ENCODE measurements at places on chromosomes 13 and 19.

DNA sequence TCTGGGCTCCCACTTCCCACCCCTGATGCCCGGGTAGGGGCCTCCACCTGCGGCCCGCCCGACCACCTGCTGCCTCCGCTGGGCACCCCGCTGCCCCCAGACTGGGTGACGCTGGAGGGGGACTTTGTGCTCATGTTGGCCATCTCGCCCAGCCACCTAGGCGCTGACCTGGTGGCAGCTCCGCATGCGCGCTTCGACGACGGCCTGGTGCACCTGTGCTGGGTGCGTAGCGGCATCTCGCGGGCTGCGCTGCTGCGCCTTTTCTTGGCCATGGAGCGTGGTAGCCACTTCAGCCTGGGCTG lies 7.9 kb downstream of the DBP start:
- no peak for DNase-seq

- DNase-seq, result no peak
Observed at GRCh38 chr19:19580418-19580817, 38.1 kb downstream of the PBX4 start.

DNA sequence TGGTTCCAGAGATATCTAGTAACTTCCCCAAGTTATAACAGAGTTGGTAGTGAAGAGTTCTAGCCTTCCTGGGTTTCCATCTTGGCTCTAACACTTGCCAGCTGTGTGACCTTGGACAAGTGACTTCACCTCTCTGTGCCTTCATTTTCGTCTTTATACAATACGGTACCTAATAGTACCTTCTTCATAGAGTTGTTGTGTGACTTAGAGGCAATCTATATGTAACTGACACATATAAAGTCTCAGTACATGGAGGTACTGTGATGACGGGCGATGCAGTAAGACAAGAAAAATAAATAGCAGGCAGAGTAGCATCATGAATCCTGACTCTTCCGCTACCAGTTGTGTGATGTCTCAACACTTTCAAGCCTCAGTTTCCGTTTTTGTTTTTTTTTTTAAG lies 8.0 kb upstream of the CLASRP start:
- DNase-seq, result no peak

DNA sequence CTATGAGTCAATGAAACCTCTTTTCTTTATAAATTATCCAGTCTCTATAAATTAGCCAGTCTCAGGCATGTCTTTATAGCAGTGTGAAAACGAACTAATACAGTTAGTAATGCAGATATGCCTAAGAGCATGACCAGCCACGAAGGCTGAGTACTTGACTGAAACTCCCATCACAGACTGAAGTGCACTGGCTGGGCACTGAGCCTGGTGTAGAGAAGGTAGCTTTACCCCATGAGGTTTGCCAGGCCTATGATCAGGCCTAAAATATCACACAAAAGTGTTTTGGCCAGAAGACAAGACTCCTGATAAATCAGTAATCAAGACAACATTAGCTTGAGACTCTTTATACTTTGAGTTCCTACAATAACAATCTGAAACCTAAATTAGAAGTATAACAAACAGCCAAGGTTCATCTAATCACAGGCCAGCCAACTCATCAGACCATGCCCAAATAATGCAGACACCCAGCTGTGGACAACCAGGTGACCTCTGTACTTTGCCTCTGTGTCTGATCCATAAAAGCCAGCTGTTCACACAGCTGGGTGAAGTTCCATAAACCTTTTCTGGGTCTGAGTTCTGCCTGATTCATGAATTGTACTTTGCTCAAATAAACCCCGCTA lies 771.8 kb upstream of the SLITRK1 start:
- DNase-seq, result no peak

DNA sequence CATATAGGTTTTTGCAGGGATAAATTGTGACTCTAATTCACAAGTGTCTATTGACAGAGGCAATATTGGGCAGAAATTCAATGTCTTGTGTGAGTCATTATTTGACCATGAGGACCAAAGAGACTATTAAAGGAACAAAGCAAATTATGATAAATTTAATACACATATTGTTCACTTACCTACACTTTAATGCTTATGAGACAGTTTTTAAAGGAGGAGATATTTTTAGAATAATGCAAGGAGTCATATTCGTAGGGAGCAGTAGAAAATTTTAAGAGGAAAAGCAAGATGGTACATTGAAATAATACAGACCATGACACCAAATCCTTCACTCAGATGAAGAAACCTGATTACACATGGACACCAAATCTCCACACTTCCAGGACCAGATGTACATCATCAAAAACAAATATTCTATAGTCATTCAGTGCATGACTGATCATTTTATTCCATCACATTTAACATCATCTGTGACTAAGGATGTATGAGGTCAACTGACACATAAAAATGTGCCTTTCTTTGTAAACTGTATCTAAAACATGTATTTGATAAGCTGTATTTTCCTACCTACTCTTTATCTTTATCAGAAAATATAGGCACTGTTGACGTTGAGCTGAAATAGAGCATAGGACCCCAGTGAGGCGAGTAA lies 4.2 kb upstream of the OR7A17 start:
- no peak for DNase-seq

DNA sequence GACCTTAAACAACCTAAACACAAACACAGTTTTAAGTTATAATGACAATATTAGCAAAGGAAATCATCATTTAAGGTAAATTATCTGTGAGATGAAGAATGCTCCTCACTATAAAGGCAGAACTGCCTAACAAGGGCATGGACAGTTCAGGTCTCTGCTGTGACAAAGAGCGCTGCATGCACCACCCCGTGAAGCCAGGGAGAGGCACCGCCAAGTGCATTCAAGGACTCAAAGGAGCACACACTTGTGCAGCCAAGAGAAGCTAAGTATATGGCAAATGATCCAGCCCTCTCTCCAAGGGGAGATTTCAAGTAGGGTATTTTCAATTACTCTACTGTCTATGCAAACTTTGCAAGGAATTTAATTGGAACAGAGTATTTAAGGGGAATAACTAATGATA lies 126.0 kb downstream of the RAP2A start:
- DNase-seq, result no peak

GRCh38 chr19:47274891-47275761 lies 441 bp downstream of the INAFM1 start:
- DNase-seq, result peak; percentile 72

GRCh38 chr19:17886515-17886914 lies 14.8 kb downstream of the SLC5A5 start:
- no peak for DNase-seq

DNA sequence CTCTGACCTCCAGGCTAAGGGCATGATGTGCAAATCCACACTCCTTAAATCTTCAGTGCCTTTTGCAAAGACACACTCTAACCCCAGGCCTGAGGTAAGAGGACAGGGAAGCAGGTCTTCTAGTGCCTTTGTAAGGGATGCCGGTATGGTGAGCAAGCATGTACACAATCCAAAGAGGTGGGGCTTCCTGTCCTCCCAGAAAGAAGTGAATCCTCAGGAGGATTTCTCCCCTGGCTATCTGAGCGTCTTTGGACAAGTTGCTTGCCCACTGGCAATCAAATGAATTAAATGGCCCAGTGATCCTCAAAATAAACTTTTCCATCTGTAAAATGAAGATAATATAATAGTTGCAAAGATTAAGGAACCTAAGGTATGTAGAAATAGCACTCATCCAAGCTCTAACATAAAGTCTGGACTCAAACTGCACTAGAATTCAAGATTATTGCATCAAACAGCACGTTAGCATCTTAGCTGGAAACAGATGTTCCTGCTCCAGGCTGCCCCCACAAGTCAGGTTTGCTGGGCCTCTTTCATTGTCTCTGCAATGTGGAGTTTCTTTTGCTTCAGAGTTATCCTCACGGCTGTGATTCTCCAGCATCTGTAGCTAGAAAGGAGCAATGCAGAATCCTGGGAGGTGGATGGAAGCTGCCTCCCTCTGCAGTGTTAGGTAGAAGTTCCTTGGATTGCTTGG lies 249.6 kb downstream of the TSHZ3 start:
- peak; percentile 31 for DNase-seq

DNA sequence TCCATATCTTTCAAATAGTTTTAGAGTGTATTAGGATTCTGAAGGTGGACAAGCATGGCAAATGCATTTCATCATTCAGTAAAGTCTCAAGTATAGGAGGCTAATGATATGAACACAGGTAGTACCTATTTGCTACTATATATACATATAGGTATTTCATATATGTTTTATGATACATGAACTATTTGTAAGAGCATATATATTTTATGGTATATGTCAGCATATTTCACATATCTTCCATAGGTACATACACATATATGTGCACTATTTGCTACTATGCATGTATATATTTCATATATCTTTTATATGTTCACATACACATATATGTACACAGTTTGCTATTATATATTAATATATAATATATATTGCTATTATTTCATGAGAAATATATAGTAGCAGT lies 1291.7 kb upstream of the MIR17HG start:
- DNase-seq, result no peak

- DNase-seq, result no peak
Observed at GRCh38 chr19:13027557-13027956, 32.3 kb downstream of the NFIX start.

DNA sequence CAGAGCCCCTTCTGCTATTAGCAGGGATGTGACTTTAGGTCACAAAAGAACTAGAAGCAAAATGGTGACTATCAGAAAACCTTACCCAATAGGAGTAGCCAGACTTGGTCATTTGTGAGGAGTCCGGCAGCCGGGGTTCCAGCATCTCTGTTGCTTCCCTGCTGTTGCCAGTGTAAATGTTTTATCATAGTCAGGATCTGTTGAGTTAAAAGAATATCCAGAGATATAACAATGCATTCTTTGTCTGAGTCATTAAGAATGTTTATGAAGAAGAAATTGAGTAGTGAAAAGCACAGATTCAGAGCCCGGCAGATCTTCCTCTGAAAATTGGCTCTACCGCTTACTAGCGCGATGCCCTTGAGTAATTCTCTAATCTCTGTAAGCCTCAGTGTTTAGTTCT lies 84.2 kb downstream of the COL4A2 start:
- DNase-seq, result no peak

- DNase-seq, result peak; percentile 87
Observed at GRCh38 chr19:4267101-4267900, 11.8 kb upstream of the SHD start.

DNA sequence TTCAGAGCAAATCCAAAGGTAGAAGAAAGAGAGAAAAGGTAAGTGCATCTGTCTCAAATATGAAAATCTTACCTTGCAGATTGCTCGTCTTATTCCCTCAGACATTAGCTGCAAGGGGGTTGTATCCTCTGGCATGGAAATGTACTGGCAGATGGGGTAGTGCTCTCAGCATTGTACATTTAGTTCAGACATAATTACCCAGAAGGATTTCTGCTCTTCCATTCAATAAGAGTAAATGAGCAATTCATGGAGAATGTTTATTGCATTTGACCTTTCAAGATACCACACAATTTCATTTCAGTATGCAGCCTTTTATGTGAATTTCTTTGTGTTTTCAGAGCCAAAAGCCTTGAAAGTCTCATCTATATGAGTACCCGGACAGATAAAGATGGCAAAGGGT lies 63.8 kb downstream of the SCEL start:
- DNase-seq, result no peak

DNA sequence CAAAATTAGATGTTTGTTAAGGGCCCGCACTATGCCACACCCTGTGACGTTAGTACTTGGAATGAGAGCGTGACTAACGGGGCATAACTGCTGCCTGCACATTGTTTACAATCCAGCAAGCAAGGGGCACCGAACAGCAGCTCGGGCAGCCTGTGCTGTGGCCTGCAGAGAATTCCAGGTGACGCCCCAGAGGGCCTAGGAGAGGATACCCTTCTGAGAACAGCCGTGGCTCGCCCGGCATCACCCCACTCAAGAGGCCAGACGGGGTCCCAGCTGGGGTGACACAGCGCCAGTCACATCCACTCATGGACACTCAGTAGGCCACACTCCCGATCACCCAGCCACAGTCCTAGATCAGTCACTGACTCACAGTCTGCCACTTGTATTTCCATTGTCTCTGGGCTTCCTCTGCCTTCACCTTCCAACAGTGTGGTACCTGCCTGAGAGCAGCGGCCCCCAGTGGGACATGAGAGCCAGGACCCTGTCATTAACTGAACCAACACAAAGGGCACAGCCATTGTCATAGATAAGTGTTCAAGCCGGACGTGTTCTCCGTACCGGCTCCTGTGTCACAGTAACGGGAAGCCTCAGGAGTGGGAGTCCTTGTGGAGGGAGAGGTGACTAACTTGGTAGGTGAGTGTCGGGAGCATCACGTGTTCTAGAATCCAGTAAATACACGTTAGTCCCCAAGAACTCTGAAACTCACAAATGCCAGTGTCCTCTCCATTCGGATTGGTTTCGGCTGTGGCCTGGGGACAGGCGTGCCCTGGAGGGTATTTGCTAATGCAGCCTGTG lies 7.5 kb downstream of the ZNF331 start:
- DNase-seq, result no peak

DNA sequence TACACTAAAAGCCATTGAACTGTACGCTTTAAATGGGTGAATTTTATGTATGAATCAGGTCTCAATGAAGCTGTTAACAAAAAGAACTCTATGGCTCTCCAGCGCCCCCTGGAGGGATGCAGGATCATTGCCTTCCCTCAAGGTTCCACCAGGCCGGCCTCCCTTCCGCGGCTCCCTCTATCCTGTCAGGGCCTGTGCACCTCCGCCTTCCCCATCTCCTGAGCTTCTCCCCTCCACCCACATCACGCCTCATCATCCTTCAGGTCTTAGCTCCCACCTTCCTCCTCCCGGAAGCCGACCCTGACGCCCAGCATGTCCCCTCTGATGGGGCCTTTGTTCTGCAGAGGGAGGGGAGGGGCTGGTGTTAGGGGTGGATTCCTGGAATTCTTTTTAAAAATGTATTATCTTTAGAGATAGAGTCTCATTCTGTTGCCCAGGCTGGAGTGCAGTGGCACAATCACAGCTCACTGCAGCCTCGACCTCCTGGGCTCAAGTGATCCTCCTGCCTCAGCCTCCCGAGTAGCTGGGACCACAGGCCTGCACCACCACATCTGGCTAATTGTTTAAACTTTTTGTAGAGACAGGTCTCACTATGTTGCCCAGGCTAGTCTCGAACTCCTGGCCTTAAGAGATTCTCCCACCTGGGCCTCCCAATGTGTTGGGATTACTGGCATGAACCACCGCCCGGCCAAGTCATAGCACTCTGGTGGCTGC lies 27.7 kb downstream of the MEIS3 start:
- DNase-seq, result peak; percentile 78

- no peak for DNase-seq
Observed at GRCh38 chr19:43872547-43873336, 45.6 kb downstream of the ZNF283 start.

- DNase-seq, result no peak
Observed at GRCh38 chr13:110950356-110950755, 35.5 kb upstream of the ANKRD10 start.

- no peak for DNase-seq
Observed at GRCh38 chr13:31090096-31090495, 71.6 kb downstream of the HSPH1 start.

GRCh38 chr13:107244241-107244640 lies 676.3 kb upstream of the ARGLU1 start:
- DNase-seq, result no peak

- DNase-seq, result no peak
Observed at GRCh38 chr13:86541461-86541860, 742.2 kb upstream of the SLITRK6 start.

DNA sequence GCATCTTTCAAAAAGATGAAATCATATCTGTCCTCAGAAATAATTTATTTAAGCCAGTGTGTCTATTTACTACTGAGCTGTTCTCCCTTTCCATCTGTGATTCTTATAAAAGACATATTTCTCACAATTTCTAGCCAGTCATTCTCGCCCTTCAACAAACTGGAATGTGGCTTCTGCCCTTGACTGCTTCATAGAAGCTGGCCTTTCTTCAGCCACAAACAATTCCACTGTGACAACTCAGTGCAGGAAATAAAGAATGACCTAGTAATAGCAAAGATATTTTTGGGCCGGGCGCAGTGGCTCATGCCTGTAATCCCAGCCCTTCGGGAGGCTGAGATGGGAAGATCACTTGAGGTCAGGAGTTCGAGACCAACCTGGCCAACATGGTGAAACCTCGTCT lies 655.5 kb downstream of the PCDH9 start:
- DNase-seq, result no peak
